Stimulated activated CD4-positive, alpha-beta T cell treated with anti-CD3 and anti-CD28 coated beads, Interleukin-1b, Interleukin-23, amount 100 ng/mL, for 24 hours (primary cell): ENCODE measurements at places on chromosomes 5 and 9.

- no peak for DNase-seq
These were observed 733 bp downstream of the ANGPTL2 start for GRCh38 chr9:127121628-127122175.

- DNase-seq = no peak
These were observed 427 bp downstream of the RBM27 start for GRCh38 chr5:146203872-146204192.

GRCh38 chr5:40774623-40775022 lies 18.9 kb upstream of the TTC33 start:
- no peak for DNase-seq

- DNase-seq = no peak
These were observed 29.3 kb upstream of the PDE8B start for GRCh38 chr5:77181173-77181572.

GRCh38 chr5:18238321-18238720 lies 604.1 kb downstream of the TAF11L14 start:
- no peak for DNase-seq

DNA sequence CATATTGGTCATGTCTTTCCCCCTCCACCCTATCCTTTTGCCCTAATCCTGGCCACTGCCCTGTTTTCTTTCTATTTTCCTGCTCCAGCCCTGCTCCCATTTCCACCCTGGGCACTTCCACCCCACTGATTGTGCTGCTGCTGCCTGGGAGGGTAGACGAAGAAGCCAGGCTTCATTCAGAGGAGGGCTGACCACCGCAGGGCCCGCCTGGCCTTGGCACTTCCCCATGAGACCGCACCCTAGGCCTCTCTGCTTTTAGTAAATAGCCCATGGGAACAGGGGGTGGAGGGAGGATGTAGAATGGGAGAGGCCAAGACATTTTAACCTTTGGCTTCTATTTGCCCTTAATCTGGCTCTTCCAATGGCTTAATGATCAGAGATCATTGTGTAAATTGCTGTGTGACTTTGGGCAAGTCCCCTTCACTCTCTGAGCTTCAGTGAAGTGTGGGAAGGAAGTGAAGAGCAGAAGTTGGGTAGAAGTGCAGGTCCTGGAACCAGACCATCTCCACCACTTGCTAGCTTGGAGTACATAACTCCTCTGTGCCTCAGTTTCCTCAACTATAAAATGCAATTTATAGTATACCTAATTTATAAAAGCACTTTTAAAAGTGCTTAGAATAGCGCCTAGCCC lies 13.6 kb upstream of the GPX3 start:
- DNase-seq = no peak

DNA sequence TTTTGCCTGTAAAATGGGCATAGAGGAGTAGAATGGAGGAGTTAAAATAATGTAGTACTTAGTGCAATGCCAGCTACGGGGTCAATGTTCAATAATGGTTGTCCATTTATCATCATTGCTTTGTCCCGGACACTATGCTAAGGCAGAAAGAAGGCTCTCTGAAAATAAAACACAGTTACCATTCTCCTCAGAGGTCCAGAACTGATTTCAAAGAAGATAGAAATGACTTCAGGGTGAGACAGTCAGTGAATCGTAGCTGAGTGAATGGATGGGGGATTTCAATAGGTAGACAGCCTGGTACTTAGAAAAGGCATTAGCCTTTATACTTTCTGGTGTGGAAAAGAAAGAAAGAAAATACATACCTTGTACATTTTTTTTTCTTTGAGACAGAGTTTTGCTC lies 1.2 kb upstream of the AK3 start:
- no peak for DNase-seq

DNA sequence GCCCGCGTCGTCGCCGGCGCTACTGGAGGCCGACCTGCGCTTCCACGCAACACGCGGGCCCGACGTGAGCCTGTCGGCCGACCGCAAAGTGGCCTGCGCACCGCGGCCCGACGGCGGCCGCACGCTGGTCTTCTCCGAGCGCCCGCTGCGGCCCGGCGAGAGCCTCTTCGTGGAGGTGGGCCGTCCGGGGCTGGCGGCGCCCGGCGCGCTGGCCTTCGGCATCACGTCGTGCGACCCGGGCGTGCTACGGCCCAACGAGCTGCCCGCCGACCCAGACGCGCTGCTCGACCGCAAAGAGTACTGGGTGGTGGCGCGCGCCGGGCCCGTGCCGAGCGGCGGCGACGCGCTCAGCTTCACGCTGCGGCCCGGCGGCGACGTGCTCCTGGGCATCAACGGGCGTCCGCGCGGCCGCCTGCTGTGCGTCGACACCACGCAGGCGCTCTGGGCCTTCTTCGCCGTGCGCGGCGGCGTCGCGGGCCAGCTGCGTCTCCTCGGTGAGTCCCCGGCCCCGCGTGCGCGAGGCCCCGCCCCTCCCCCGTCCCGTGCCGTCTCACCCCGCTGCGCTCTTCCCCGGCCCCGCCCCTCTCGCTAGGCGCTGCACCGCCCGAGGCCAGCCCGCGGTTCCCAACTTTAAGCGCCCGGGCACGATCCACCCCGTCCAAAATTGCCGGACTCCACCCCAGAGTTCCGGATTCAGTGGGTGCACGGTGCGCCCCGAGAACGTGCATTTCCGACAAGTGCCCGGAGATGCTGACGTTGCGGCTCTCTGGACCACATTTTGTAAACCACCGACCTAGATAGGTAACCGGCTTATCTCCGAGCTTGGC lies 42.8 kb downstream of the NEURL1B start:
- DNase-seq = no peak

DNA sequence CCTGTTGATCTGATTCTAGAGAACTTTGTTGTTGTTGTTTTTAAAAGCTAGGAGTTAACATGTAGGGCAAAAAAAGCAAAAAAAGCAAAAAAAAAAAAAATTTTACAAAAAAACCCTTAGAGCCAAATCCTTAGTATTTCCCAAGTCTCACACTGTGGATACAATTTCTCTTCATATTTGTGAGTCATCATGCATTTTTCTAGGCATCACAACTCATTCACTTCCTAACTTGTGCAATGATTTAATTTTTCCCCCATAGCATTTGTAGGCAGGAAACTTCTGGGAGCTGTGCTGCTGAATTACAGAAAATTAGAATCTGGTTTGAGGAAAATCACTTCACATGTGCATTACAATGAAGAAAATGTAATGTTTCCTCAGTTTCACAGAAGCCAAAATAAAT lies 91.9 kb downstream of the MARCHF3 start:
- DNase-seq = no peak
